ENCODE measurements at places on chromosomes 12 and 14.

- DNase-seq: peak; percentile 35
These were observed 37.5 kb downstream of the KCNA1 start for GRCh38 chr12:4947253-4947652.

GRCh38 chr14:54338696-54339317 is 58.0 kb upstream of the CDKN3 start:
- DNase-seq: no peak

DNA sequence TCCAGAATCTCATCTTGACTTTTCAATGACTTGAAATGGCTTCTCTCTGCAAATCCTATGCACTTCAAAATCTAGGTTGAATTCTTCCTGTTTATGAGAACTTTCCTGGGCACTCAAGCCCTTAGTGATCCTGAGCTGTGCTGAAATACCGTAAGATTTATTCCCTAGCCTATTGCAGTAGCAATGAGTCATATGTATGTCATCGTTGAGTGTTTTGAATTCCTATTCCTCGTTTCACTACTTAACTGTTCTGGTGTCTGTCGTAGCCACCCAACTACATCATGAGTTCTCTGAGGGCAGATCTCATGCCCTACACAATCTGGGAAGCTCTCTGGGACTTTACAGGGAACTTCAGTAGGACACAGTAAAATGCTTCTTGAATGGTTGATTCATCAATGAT is 190.8 kb upstream of the TMEM132C start:
- no peak for DNase-seq

DNA sequence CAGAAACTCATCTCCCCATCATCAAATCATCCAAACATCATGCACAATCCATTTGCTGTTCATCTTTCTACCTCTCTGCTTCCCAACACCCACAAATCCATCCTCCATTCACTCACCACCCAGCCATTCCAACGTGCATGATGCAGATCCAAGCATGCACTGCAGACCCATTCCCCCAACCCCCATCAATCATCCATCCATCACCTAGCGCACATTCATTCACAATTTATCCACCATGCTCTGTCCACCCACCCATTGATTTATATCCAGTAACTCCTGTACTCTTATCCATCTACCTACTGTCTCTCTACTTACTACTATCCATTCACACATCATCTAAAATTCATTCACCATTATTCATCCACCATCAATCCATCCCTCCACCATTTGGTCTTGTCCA is 4.0 kb upstream of the AMN start:
- DNase-seq: no peak

GRCh38 chr12:91395628-91396135 is 213.1 kb upstream of the DCN start:
- DNase-seq: no peak

DNA sequence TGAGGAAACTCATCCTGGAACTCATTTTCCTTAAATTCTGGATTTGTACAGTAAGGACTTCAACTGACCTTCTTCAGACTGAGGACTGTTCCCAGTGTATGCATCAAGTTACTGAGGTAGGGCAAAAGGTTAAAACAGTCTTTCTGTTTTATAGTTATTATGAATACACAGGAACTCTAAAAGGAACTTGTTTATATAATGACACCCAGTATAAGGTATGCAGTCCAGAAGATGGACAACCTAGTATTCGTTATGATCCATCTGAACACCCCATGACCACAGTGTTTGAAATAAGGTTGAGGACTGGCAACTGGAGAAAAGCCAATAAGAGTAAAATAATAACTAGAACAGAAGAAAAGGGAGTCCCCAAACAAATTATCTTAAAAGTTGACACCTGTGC is 779.9 kb upstream of the TMEM132C start:
- DNase-seq: no peak

DNA sequence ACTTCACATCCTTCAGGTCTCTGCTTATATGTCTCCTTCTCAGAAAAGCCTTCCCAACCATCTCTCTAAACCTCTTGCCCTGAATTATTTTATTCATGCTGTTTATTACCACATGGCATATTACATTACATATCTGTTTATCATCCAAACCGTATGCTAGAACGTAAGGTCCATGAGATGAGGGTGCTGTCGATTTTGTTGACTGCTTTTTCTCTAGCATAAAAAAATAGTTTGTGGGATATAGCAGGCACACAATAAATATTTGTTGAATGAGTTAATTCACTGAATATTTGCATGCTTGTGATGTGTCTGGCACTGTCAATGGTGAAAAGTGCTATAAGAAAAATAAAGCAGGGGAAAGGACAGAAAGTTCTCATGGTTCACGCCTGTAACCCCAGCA is 22.9 kb downstream of the SAMD4A start:
- DNase-seq: no peak

- DNase-seq: no peak
These were observed 33.8 kb upstream of the SLC25A3 start for GRCh38 chr12:98559666-98560065.

GRCh38 chr12:58105225-58106119 is 164.1 kb downstream of the ATP23 start:
- DNase-seq: no peak

GRCh38 chr12:26668847-26669246 is 164.1 kb downstream of the ITPR2 start:
- DNase-seq: no peak

DNA sequence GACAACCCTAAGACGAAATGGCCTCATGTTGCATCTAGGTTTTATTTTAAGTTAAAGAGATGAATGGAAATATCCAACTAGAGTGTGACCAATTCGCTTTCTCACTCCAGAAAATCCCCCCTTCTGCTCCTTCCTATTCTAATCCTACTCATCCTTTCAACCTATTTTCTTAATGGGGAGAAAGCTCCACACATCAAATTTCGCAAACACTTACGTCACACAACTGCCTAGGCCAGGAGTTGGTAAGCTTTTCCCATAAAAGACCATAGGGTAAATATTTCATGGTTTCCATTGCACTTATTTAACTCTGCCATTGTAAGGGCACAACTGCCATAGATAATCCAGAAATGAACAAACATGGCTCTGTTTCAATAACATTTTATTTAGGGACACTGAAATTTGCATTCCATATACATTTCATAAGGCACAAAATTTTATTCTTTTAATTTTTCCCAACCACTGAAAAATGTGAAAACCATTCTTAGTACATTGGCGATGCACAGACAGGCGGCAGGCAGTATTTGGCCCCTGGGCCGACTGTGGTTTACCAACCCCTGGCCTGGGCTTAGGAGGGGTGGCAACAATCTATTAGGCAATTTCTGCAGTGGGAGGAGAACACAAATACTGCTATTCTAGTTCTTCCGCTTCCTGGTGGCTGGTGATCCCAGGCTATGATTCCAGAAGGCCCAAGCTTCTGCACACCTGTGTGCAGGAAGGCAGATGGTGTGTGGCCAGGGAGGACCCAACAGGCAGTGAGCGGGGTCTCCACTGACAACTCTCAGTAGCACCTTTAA is 67.2 kb upstream of the FOXN3 start:
- no peak for DNase-seq

DNA sequence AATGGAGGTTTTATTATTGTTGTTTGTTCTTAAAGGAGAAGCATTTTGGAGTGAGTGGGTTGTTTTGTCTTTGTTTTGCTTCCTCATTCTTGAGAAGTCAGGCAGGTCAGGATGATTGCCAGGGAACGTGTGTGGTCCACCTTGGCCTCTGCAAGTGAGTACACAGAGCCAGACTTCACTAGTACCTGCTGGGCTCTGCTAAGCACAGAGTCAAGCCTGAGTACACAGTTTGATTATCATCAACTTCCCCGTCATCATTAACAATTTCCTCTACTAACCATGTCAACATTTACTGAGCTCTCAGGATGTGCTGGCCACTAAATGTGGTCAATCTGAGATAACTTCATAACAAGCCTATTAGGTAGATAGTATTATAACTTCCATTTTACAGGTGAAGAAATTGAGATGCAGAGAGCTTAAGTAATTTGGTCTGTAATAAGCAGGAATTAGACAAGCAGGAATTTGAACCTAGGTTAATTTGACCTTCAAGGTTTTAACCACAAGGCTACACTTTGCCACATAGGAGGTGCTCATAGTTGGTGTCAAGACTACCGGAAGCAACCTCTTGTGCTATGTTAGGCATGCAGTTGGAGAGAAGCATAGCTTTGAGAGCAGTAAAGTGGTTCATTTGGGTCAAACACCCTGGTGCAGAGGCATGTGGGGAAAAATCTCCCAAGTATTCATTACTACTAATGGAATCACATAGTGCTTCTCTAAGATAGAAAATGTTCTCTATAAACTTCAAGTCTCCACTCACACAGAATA is 178.3 kb downstream of the NUAK1 start:
- DNase-seq: no peak

GRCh38 chr12:34600592-34601462 is 578.5 kb downstream of the ALG10 start:
- DNase-seq: no peak
